ENCODE measurements at places on chromosomes 2 and 18. TPM values are rescaled to one million over a fixed set of nuclear protein-coding genes. Genes with fewer than 3 reads are reported as not detected.

Gene ANKRD53
- 0.54 TPM for total RNA-seq

Gene ANKRD36B
- total RNA-seq, result 8.5 TPM

Gene GRHL1
- 0.14 TPM for total RNA-seq

Gene GRB14
- 0.25 TPM for total RNA-seq

Gene FABP1
- not detected for total RNA-seq

Gene RALBP1
- 54.2 TPM for total RNA-seq

Gene SOX11
- total RNA-seq, result not detected

Gene RBM43
- total RNA-seq, result 3.5 TPM

Measured in G401 (cell line).